ENCODE measurements at places on chromosomes 12 and 14. TPM values are rescaled to one million over a fixed set of nuclear protein-coding genes. Genes with fewer than 3 reads are reported as not detected.
A peak's percentile ranks its signal among the peaks of the same experiment; 100 is the strongest.

DNA sequence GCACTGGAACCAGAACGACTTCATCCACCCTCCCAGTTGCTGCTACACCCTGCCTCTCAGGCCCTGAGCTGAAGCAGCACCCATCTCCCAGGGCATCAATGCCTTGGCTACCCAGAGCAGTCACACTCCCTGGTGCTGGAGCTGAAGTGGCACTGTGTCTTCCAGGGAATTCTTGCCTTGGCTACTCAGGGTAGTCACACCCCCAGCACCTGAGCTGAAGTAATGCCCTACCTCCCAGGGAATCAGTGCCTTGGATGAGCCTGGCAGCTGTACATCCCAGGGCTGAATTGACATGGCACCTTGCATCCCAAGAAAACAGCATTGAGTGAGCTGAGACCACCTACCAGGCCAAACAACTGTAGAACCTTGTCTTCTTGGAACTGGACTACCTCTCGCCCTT is 41.2 kb upstream of the TSPAN11 start:
- DNase-seq, result no peak
- H3K36me3 ChIP-seq, result no peaks in the 10 kb centered on the region
- no peak overlapping the region for H3K4me3 ChIP-seq
- no peaks in the 10 kb centered on the region for H3K4me1 ChIP-seq
- no peak overlapping the region for H3K27ac ChIP-seq

Gene BBOF1
- 2.2 TPM for total RNA-seq

GRCh38 chr12:58349161-58349560 is 407.8 kb downstream of the ATP23 start:
- DNase-seq, result no peak
- H3K27me3 ChIP-seq, result no peaks in the 10 kb centered on the region
- H3K4me3 ChIP-seq, result no peak overlapping the region

DNA sequence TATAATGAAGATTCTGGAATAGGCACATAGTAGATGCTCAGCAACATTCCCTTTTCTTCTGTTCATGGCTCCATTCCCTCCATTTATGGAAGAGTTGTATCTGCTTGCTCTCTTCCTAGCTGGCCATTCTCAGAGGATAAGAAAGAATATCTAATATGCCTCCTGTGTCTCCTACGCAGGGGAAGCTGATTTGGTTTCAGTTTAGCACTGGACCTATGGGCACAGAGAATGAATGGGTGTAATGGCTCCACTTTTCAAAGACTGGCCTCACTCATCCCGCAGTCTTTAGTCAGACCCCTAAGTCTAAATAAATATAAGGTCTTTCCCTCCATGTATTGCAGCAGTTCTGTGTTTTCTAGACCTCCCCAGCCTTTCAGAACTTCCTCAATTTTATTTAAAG is 2.0 kb downstream of the PKP2 start:
- DNase-seq, result no peak
- H3K4me3 ChIP-seq, result no peak overlapping the region
- no peaks in the 10 kb centered on the region for H3K36me3 ChIP-seq
- H3K27me3 ChIP-seq, result peaks cover 62% of the 10 kb centered on the region

Gene PIK3C2G
- 0.50 TPM for total RNA-seq

Gene CACNA1C
- total RNA-seq, result 21.9 TPM

Gene TCL1B
- not detected for total RNA-seq

- peak; percentile 58 for DNase-seq
- H3K4me1 ChIP-seq, result no peaks in the 10 kb centered on the region
- H3K27ac ChIP-seq, result no peak overlapping the region
- H3K27me3 ChIP-seq, result no peaks in the 10 kb centered on the region
- no peak overlapping the region for H3K4me3 ChIP-seq
Measured at GRCh38 chr14:105137481-105138020, 31.0 kb downstream of the JAG2 start.

Gene MYBPC1
- 0.06 TPM for total RNA-seq

- no peak overlapping the region for H3K27ac ChIP-seq
- H3K4me3 ChIP-seq, result no peak overlapping the region
- no peak for DNase-seq
- H3K36me3 ChIP-seq, result no peaks in the 10 kb centered on the region
- H3K4me1 ChIP-seq, result no peaks in the 10 kb centered on the region
- peaks cover 13% of the 10 kb centered on the region for H3K27me3 ChIP-seq
Measured at GRCh38 chr12:1504895-1505311, 89.5 kb downstream of the FBXL14 start.

DNA sequence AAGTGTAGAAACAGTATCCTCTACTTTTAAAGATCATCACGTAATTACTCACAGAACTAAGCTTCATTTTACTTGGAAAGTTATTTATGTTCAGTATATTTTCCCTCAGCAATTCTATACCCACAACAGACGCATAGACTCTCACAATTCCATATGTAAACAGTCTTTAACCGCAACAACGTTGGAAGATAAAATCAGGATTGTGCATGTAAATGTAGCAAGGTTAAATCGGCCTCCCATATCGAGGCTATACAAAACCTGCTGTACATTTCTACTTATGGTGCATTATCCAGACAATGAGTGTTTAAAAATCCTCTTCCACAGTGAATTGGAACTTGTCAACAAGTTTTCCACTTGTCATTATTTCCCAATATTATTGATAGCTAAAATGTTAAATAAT is 581.1 kb downstream of the SLC16A7 start:
- H3K36me3 ChIP-seq, result no peaks in the 10 kb centered on the region
- H3K27ac ChIP-seq, result no peak overlapping the region
- H3K4me3 ChIP-seq, result no peak overlapping the region
- no peaks in the 10 kb centered on the region for H3K4me1 ChIP-seq
- H3K27me3 ChIP-seq, result no peaks in the 10 kb centered on the region

- H3K36me3 ChIP-seq, result no peaks in the 10 kb centered on the region
- H3K4me1 ChIP-seq, result peaks cover 11% of the 10 kb centered on the region
- H3K27me3 ChIP-seq, result no peaks in the 10 kb centered on the region
- no peak for DNase-seq
- no peak overlapping the region for H3K27ac ChIP-seq
Measured at GRCh38 chr12:3304436-3305165, 186.4 kb upstream of the PRMT8 start.

DNA sequence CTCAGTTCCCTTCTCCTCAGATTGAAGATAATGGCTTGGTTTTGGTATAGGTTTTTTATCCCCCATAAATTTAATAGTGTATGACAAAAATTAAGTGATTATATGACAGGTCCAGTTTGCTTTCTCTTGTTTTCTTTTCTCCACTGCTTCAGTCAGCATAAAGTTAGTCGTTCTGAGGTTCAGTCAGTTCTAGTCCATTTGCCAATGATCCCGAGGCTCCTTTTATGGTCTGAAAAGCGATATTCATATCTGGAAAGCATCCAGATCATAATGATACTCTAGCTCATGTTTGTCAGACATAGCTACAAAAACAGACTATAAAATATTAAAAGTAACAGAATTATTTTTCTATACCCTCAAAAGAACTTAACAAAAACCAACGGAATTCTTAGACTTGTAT is 67.1 kb upstream of the SLC38A4 start:
- no peak for DNase-seq
- no peaks in the 10 kb centered on the region for H3K27me3 ChIP-seq
- no peak overlapping the region for H3K4me3 ChIP-seq
- no peaks in the 10 kb centered on the region for H3K4me1 ChIP-seq

DNA sequence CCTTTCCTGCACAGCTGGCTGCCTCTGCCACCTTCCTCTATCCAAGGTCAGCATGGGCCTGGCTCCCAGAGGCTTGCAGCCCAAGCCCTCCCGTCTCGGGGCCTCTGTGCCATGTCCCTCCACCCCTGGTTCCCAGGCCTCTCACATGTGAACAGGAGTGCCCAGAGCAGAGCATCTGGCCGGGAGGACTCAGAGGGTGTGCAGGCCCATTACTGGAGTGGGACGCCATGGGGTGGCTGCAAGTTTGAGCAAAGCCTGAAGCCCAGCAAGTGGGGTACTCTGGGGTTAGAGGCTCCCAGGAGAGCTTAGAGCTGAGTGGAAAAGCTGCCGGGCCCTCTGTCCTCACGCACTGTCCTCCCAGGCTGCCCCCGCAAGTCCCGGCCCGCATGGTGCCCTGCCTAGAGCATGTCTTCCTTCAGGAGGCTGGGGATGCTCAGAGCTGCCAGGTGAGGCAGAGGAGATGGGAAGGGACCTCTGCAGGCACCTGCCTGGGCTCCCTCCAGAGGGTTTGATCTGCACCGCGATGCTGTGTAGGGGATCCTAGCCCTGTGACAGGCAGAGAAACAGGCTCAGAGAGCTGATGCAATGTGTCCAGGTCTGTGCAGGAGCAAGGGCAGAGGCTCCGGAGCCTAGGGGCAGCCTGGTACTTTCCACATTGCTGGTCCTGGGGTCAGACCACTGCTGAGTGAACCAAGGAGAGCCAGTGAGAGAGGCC is 39.8 kb downstream of the DIO3 start:
- DNase-seq, result no peak
- peaks cover 10% of the 10 kb centered on the region for H3K27me3 ChIP-seq
- H3K4me1 ChIP-seq, result peaks cover 8% of the 10 kb centered on the region
- H3K4me3 ChIP-seq, result no peak overlapping the region
- no peaks in the 10 kb centered on the region for H3K36me3 ChIP-seq

Data from left lung (tissue), 14 donors.